Activated CD4-positive, alpha-beta T cell treated with anti-CD3 and anti-CD28 coated beads, Interleukin-2, Interleukin-4, amounts not matched to agents 100 ng/mL and 50 ng/mL, durations not matched to agents 16 hours and 8 hours (primary cell): ENCODE measurements at places on chromosomes 1 and 21.

- DNase-seq, result no peak
These were observed at the start of gene FLG for GRCh38 chr1:152325111-152325510. Gene FLG, minus strand, starts transcription at chr1:152325239. Its CDS starts 9,783 bp downstream, at chr1:152315456.

DNA sequence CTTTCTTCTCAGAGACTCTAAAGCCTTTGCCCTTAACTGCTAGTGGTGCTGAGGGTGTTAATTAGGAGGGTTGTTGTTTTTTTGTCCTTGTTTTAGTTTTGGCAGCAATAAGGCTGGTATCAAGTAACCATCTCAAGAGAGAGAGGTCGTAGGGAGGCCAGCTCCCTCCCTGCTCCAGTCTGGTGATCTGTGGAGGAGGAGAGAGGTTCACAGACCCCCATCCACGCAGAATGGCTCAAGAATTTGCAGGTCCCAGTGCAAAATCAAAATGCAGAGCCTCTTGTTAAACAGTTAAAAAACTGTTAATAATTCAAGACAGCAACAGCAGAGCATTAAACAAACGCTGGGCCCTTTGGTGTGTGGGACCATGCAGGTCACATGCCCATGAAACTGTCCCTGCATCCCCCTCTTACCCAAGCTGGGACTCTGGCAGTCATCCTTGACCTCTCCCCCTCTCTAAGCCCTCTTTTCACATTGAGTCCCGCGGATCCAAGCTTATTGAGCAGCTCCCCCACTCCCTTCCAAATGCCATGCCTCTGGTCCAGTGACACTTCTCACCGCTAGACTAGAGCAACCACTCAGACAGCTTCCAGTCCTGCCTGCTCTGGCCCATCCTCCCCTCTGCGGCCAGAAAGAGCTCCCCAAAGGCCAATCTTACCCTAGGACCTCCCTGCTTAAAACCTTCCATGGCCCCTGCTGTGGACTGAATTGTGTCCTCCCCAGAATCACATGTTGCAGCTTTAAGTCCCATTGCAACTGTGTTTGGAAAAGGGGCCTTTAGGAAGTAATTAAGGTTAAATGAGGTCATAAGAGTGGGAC, 47.7 kb upstream of the RPL11 start:
- no peak for DNase-seq

- DNase-seq, result peak; percentile 55
These were observed 9.9 kb downstream of the TSSK3 start for GRCh38 chr1:32372149-32372756.

DNA sequence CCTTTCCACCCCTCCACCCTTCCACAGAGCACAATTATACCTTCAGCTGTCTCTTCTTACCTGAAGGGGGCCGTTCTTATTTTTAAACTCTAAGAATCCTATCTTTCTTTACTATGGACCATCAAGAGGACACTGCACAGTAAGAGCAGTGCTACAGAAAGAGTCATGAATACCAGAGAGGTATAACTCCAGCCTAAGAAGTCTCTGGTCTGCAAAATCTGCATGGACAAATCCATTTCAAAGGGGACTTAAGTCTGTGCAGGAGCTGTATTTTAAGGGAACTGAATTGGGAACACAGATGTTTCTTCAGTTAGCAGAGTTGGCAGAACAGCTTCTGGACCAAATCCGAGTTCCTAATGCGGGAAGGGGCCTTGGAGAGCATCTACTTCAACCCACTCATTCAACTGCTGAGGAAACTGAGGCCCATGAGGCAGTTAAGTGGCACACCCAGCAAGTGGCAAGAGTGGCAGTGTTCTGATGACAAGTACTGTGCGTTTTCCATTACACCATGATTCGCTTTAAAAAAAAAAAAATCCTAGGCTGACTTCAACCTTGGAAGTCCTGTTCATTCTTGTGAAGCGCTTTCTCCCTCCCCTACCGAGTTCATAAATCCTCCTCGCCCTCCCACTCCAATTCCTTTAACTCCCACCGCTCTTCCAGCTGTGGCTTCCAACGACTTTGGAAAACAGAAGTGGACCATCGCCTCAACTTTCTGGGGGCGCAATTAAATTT, 1.8 kb downstream of the PLPP3 start:
- no peak for DNase-seq

DNA sequence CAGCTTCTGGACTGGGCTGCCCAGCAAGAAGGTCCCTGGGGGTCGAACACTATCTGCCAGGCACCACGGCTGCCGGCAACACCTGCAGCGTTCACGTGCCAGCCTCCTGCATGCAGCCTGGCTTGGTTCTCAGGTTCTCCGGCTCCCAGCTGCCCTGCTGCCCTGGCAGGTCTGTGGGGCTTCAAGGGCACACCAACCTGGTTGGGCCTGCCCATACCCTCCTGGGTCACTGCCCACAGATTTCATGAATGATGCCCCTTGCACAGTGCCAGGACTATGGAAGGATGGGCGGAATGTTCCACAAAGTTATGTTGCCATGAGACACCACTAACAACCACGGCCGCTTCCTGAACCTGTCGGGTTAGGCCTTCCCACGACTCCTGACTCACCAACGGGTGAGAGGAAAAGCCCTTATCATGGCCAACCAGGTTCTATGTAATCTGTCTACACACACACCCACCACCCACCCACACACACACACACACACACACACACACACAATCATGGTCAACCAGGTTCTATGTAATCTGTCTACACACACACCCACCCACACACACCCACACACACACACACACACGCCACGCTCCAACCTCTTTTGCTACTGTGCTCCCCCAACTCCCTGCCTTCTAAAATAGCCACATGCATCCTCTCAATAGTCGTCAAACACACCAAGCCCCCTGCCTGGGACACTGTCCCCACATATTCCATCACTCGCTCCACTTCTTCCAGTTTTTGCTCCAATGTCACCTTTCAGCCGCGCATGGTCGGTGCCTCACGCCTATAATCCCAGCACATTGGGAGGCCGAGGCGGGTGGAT, 32.2 kb downstream of the HSPG2 start:
- no peak for DNase-seq

- DNase-seq, result peak; percentile 4
These were observed 776 bp downstream of the ITSN1 start for GRCh38 chr21:33642896-33643657.

DNA sequence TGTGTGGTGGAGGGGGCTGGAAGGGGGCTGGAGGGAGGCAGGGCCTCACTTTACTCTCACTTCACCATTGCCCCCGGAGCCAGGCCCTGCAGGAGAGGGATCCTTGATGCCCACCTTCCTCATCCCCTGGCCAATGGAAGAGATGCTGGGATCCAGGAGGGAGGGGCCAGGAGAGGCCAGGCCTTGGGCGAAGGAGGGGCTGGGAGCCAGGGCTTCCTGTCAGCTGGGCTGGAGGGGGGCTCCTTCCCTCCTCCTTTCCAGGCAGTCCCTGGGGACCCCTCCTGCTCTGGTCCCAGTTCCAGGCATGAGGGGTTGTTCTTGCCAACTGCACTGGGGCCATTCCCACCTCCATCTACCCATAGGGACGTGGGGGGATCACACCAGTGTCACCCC, 5.7 kb downstream of the AHDC1 start:
- no peak for DNase-seq
